ENCODE measurements at places on chromosomes 6 and 20.

- no peak for DNase-seq
Measured at GRCh38 chr20:38134427-38135270, 30.4 kb downstream of the TGM2 start.

DNA sequence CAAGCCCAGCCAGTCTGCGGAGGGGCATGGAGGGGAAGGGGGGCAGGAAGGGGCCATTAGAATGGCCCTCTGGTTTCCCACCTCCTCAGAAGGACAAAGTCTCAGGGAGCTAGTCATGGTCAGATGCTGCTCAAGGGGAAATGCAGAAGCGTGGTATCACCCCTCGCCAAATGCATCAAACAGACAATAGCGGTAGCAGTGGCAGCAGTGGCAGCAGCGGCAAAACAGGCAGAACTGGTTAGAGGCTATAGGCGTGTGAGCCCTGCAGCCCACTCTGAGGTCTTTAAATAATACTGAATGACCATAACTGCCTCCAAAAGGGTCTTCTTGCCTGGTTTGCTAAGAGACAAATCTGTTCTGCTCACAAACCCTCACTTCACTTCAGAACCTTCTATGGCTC lies 186.7 kb downstream of the TFAP2C start:
- no peak for DNase-seq

DNA sequence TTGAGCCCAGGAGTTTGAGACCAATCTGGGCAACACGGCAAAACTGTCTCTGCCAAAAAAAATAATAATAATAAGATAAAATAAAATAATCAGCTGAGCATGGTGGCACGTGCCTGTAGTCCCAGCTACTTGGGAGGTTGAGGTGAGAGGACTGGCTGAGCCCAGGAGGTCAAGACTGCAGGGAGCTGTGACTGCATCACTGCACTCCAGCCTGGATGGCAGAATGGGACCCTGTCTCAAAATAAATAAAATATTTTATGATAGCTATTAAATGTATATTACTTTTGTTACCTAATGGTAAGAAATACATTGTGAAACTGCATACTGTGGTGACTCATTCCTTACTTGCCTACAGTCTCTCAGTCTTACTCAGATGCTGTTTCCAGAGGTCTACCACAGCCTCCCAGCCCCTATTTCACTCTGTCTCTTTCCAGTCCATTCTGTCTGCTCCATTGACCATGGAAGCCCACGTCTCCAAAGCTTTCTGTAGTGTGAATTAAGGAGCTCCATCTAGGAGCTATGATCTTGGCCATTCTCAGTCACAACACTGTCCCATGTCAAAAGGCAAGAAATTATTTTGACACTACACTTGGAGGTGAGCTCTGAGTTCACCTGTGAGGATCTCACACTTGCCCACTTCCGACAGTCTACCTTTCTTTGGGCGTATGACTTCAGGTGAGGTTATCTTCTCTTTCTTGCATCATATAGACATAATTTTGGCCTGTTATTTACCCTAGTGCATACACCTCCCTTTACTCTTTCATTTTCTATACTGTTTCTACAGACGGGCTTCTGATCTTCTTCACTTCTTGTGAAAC lies 22.4 kb upstream of the SNX9 start:
- DNase-seq = no peak

GRCh38 chr20:64164123-64164836 lies at the start of gene MYT1:
Gene MYT1 (plus strand): TSS chr20:64164452. CDS start chr20:64198862, 34,410 bp downstream.
- DNase-seq = no peak

GRCh38 chr6:129691043-129691640 lies 18.8 kb downstream of the ARHGAP18 start:
- no peak for DNase-seq

DNA sequence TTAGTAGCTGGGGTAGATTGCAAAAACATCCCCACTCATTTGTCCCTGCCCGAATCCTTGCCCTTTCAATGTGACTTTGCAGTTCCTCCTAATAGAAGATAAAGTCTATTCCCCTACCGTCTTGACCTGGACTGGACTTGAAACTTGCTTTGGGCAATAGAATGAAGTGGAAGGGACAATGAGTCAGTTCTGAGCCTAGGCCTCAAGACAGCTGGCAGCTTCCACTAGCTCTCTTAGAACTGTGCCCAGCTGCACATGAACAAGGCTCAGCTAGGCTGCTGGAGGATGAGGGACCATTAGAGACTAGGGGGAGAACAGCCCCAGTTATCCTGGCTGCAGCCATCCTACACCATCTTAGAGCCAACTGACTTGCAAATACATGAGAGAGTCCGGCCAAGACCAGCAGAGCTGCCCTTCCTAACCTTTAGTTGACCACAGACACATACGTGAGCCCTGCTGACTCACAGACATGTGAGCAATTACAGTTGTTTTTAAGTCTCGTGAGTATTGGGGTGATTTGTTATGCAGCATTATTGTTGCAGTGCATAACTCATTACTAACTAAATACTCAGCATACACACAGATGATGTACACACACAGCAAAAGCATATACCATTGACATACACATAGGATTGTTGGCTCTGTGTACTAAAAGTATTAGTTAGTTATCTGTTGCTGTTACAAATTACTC lies 105.5 kb downstream of the DHX35 start:
- DNase-seq = no peak
